ENCODE measurements at places on chromosomes 12 and 14.
A peak's percentile ranks its signal among the peaks of the same experiment; 100 is the strongest.

DNA sequence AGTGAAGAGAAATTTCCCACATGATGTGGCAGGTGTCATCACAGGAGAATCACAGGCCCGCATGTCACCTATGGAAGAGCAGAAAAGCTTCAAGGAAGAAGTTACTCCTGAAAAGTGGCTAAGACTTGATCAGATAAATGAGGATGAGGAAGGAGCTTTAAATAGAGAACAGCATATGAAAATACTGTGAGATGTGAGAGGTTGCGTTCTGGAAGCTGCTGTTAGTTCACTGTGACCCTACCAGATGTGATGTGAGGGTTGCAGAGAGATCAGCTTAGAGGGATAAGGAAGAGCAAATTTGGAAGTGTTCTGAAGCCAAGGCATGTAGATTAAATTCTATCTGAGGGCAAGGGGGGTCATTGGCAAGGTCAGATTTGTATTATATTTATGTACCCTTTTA, 17.1 kb downstream of the ERP27 start:
- no peak for DNase-seq

- peak; percentile 80 for DNase-seq
Observed at GRCh38 chr12:109477185-109477962, at the start of the genes KCTD10 and UBE3B. Gene KCTD10 (minus strand): TSS chr12:109477300. CDS start chr12:109477262, 38 bp downstream. Gene UBE3B (plus strand): TSS chr12:109477634. CDS start chr12:109483552, 5,918 bp downstream.

- DNase-seq: no peak
Observed at GRCh38 chr14:101500061-101500460, 61.2 kb upstream of the DIO3 start.

DNA sequence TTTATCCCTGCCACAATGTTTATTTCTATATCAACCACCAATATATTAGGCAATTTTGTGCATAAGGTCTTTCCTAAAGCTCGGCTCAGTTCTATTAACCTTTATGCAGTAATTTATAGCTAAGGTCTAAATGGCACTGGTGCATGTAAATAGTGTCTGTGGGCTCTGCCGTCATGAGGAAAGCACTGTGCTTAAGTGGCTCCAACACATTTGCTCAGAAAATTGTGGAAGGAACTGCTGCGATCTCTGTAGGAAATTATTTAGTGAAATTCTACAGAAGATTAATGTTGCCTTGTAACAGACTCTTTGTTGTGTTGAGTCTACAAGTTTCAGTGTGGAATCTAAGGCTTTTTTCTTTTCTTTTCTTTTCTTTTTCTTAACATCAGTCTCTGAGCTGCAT, 54.0 kb upstream of the EGLN3 start:
- no peak for DNase-seq

DNA sequence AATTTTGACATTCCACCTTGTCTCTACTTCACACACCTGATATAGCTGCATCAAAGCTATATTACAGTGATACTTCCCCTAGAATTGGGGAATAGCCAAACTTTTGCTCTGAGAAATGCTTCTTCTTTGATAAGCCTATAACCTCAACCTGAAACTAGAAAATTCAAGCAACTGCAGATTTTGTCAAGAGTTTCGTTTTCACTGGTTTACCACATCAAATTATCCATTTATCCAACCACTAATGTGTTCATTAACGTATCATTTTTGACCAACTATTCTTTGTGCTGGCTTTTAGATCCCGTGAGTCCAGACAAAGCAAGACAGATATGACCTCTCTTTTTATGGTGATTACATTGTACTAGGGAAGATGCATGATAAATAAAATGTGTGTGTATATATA, 13.5 kb upstream of the TAS2R46 start:
- DNase-seq: no peak

DNA sequence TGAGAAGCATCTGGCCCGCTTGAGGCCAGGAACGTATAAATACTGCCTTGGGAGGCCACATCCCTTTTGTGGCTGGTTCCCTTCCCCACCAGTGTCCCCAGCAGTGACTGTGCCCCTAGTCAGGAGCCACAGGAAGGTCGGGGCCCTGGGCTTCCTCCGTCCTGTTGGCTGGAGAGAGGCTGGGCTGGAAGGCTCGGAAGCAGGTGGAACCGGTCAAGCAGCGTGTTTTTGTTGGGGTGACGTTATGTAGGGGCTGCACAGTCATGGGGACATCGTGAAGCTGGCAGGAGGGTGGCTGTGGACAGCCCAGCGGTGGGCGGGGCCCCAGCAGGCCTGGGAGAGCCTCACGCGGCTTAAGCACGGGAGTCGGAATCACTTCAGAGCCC, 10.1 kb downstream of the XRCC3 start:
- DNase-seq: no peak

- no peak for DNase-seq
Observed at GRCh38 chr14:71062581-71063303, 155.5 kb downstream of the PCNX1 start.

GRCh38 chr12:22792138-22792537, 167.2 kb downstream of the ETNK1 start:
- DNase-seq: no peak

- no peak for DNase-seq
Observed at GRCh38 chr14:89336338-89336737, 80.7 kb downstream of the FOXN3 start.

GRCh38 chr12:32617534-32617933, 61.6 kb upstream of the DNM1L start:
- no peak for DNase-seq

DNA sequence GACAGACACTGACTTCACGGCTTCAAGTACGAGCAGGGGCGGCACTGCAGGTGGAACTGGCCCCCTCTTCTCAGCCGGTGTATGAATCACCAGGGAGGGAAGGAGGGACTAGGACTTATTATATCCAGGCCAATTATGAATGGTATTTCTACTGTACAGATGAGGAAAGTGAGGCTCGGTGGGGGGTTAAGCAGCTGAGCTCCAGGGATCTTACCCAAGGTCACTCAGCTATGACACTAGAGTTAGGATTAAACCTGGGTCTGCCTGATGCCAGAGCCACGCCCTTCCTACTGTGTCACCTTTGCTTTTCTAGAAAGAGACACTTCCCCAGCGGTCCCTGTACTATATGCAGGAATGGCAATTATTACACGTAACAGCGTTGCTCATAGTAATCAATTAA, 42.2 kb upstream of the NRXN3 start:
- DNase-seq: no peak

GRCh38 chr12:108802101-108802961, 55.1 kb downstream of the SSH1 start:
- DNase-seq: no peak

DNA sequence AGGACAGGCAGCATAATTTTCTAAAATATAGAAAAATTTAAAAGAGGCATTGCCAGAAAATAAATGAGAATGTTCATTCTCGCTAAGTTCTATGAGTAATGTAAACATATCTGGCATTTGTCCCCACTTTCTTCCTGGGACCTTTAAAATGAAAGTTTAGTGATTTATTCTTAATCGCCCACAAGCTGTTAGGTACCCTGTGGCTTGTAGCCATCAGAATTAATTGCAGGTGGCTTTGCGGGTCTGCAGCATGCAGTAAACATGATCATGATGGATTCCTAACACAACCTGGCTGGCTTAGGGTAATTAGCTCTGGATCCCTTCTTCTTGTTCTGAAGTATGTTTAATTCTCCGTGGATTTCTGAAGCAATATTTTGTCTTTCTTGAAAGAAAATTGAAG, 103.5 kb upstream of the FRMD6 start:
- DNase-seq: no peak

DNA sequence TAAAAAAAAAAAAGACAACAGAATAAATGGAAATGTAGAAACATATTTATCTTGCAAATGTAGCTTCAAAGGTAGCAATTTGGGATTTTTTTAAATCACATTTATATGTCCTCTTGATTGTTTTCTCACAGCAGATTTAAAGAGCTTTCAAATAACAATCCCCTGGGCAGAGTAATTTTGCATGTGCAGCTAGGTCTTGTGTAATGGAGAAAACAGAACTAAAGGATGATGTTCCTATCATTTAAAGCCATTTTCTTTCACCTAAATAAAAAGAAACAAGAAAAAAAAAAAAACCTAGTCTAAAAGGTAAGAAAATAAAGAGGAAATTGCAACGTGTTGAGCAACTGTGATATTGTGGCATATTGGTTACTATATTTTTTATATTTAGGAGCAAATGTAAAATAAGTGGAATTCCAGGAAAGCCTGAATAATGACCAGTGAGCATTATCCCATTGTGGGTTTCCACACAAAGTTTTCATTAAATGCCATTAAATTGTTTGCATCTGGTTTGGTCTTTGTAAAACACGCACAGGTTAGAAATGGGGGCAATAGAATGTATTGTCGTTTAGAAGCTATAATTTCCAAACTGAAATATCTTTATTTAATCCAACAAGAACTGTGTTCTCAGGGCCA, 215.6 kb downstream of the SLC6A15 start:
- DNase-seq: no peak

DNA sequence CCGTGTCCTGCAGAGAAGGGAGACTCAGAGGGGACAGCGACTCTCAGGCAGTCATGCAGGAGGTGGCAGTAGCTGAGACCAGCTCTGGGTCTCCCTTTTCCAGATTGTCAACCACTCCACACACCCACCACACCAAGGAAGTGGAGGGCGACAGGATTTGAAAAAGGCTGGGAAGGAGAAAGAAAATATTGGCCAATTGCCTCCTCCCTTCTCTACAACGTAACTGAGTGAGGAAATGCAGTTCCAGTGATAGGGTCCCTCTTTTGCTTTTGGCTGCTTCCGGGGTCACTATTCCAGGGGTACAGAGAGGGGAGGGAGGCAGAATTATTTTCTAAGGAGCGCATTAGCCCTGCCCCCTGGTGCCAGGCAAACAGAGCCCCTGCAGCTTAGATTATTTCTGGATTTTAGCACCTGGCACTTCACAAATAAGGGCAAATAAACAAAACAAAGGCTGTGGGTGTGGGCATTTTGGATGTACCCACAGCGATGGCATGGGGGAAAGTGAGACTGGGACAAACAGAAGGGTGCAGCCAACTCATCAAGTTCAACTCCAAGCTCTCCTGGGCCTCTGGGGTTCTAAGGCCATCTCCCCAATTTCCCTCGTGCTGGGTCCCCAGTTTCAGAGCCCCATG, 20.4 kb downstream of the ASB2 start:
- no peak for DNase-seq

- no peak for DNase-seq
Observed at GRCh38 chr14:75967866-75968265, 13.9 kb downstream of the TGFB3 start.

DNA sequence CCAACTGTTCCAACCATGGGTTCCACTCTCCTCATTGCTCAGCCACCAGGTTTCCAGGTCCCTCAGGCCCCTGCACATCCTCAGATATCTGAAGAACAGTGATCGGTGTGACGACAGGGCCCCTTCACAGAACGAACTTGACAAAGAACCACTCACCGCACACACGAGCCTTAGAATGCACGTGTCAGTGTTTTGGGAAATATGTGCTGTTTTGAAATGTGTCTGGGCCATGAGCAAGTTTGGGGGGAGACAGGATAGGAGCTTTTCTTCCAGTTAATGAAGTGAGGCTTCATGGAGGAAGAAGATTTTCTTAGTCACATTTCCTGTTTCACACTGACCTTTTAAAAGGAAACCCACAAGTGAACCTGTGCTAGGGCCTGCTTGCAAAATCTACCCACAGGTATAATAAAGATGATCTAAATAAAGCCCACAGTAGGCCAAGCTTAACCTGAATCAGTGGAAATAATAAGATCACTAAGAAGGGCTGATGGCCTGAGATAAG, 58.6 kb downstream of the ZFP36L1 start:
- no peak for DNase-seq

- no peak for DNase-seq
Observed at GRCh38 chr12:94761559-94761958, 111.2 kb upstream of the TMCC3 start.

- DNase-seq: no peak
Observed at GRCh38 chr12:57518176-57518919, 2.0 kb downstream of the DDIT3 start.

DNA sequence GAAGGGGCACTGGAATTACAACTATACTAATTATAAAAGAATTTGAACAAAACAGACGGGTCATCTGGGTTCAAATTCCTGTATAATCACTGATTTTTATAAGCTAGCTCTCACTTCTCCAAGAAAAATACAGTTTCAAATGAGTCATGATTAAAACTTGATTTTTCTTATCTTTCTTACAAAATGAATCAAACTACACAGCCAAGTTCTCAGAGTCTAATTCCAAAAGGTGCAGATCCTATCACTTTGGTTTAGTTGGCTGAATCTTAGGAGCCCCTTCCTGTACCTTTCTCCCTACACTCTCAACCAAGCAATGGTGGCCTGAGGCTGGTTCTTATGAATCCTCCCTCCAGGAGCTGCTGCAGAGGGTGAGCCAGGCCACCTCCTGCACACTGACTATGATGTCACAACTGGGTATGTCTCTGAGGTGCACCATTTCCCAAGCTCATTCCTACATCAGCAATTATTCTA, 43.8 kb upstream of the BMP4 start:
- no peak for DNase-seq

- no peak for DNase-seq
Observed at GRCh38 chr12:96534339-96534738, 45.0 kb downstream of the CFAP54 start.

DNA sequence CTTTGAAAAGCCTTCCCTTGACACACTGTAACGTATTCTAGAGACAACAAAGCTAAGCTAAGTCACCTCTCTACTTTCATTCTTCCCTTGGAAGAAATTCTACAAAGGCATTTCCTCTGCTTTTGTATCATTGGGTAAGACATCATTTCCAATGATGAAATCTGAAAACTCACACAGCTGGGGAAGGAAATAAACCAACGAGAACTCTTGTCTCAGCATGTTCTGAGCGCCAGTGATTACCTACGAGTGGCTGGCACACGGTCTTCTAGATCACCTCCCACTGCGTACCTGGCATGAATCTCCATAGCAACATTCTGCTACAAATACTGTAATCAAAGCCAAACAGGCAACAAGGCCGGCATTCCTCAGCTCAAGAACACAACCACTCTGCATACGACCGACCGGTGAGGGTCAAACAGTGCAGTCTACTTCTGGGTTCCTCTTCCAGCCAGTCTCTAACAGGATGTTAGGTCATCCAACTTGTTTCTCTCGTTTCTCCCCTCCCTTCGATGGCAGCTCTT, 7.6 kb downstream of the VPS37B start:
- no peak for DNase-seq

- DNase-seq: no peak
Observed at GRCh38 chr12:7667125-7667524, 1.4 kb upstream of the APOBEC1 start.

GRCh38 chr14:58272588-58273372, 25.6 kb upstream of the ARID4A start:
- DNase-seq: no peak
